ENCODE measurements at places on chromosomes 2 and 18. TPM values are rescaled to one million over a fixed set of nuclear protein-coding genes. Genes with fewer than 3 reads are reported as not detected.

The KCNG2 gene
- 0.17 TPM for polyA plus RNA-seq

The SLC9A2 gene
- 0.29 TPM for polyA plus RNA-seq

The RNF103 gene
- 39.7 TPM for polyA plus RNA-seq

The TEKT4 gene
- polyA plus RNA-seq: 1.7 TPM

The MLPH gene
- 2.3 TPM for polyA plus RNA-seq

DNA sequence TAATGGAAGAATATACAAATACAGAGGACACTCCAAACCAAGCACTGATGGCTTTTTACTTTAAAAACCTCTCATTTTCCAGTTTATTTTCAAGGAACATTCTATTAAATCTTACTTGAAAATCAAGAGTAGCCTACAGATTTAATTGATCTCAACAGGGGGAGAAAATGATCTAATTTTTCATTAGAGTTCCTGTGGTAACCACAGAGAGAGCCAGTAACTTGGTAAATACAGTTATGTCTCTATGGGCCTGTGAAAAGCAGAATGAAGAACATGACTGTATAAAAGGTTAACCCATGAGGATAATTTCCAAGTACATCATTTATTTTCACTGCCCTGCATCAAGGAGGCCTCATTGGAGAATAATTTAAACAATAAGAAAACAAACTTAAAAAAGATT is 39.8 kb upstream of the ITPRID2 start:
- no peak for DNase-seq

DNA sequence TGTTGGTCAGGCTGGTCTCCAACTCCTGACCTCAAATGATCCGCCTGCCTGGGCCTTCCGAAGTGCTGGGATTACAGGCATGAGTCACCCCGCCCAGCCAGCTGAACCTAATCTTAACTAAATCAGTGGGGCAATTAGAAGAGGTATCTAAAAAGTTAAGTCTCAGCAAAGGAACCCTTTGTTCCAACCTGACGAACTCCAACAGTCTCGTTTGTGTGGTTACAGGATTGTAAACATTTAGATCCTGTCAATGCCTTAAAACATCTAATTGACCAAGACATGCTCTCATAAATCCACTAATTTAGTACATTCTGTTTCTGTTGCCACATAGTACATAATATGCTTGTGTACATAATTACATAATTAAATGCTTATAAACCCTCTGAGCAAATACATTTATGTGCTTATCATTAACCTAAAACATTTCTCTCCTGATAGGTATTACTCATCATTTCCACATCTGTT is 31.1 kb upstream of the STK39 start:
- DNase-seq: no peak

DNA sequence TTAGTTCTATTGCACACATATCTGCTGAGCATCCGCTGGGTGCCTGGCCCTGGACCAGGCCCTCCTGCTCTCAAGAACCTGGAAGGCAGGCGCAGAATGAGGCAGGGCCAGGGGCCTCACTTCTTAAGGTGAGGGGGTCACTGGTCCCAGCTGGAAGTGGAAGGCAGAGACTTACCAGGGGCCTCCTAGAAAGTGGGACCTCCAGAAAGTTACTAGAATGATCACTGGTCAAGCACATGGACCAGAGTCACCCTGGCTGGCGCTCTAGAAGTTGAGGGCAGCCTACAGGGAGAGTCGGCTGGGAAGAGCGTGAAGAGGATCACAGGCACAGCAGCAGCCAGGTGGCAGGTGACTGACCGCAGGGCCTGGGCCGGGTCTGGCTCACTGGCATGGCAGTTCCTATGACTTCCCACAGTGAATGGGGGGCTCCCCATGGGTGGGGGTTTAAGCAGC is 26.1 kb upstream of the MAL start:
- DNase-seq: no peak

- DNase-seq: no peak
Observed at GRCh38 chr2:163692611-163693482, 43.0 kb downstream of the FIGN start.

DNA sequence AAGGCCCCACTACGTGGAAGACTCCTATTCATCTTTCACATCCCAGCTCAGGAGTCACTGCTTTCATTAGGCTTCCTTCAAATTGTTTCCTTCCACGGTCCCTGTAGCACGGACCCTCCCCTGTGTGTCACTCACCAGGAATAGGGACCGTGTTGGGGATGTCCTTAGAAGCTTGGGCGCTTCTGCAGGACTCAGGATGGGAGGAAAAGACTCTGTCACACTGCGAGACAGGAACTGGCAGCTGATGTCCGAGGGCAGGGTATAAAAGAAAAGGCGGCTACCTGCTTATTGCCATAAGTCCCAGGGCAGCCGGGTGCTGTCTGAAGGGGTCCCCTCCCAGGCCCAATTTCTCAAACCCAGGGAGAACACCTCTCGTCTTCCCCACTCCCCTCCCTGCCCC is 79.1 kb downstream of the BCL2L11 start:
- DNase-seq: no peak

GRCh38 chr2:15664273-15665066 is 72.8 kb downstream of the DDX1 start:
- no peak for DNase-seq

GRCh38 chr2:99961196-99961913 is 181.0 kb downstream of the AFF3 start:
- no peak for DNase-seq
